NCI-H460 (cell line): ENCODE measurements at places on chromosomes 5 and 9. TPM values are rescaled to one million over a fixed set of nuclear protein-coding genes. Genes with fewer than 3 reads are reported as not detected.

- DNase-seq, result no peak
Measured at GRCh38 chr9:109113892-109114609, 5.7 kb downstream of the TMEM245 start.

DNA sequence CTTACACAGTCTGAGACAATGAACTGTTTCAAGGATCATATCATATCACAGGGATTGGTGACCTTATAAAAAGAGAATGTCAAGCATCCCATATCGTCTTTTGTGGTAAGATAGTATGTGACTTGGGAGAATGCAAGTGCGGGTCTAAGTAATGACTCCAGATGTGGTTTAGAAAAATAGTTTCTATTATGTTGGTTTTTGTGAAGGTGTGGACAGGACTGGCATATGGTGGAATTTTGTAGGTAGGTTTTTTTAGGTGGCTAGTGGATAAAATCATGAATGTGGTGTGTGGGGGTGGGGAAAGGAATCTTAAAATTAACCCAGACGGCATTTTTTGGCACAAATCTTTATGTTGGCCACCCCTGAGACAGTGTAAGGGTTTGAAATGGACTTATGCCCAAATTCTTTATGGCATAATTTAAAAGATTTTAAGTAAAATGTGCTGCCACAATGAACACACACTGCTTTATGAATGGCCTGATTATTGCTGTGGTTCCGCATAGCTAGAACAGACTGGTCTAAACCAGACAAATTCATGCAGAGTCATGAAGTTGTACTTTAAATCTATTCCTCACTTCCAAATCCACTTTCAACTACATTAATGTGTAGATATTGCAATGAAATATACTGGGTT, 204.8 kb upstream of the HAPLN1 start:
- no peak for DNase-seq

DNA sequence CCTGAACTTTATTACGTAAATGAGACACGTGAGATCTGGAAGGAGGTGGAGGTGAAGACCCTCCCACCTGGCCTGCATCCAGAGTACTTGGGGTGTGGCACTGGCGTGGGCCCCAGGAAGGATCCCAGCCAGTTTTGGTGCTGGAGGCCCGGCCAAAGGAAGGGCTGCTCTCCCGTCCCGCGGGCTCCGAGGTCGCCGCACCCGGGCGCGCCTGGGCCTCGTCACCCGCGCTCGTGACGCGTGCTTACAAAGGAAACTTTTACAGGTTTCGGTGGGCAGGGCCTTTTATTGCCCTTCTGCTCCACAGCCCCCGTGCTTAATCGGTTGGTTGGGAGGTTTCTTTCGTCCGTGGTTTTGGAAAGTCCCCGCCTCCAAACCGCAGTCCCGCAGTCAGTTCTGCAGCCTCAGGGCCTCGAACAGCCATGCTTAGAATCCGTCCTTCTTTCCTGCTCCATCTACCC, 29.2 kb downstream of the CDKN2A start:
- DNase-seq, result no peak

DNA sequence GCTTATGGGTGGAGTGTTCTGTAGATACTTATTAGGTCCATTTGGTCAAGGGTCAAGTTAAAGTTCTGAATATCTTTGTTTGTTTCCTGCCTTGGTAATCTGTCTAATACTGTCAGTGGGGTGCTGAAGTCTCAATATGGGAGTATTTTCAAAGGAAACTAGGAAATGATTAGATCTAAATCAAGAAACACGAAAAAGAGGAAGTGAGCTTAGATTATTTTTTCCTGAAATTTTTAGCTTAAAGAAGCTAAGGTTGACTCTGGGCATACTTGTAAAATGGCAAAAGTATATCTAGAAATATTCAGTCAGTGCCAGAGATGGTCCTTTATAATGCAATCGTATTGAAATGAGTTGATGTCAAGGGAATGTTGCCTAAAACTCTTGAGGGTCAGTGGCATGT, 313.5 kb downstream of the ICE1 start:
- no peak for DNase-seq

GRCh38 chr5:163303718-163304117, 133.7 kb upstream of the CCNG1 start:
- DNase-seq, result no peak

DNA sequence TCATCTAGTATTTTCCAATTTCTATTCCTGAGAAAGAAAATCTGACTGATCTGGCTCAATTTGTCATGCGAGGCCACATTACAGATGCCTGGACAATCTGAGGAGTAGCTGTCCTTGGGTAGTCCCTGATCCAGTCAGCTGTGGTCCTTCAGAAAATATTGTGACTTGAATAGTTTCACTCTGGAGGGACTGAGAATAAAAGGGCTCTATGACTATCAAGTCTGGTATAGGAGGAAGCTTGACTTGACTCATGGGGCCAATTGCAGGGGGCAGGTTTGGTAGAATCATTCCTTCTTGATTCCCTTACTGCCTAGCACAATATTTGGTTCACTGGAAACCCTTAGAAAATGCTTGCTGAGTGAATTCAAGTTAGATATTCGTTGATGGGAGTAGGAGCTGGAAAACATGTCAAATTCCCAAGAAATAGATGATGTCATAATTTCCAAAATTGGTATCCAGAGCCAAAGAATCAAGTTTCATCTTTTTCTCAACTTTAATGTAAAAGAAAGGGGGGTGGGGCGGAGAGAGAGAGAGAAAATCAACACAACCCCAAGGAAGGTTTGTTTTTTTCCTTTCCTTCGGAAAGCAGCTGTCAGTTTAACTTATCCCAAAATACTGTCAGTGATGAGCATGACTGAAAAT, 32.4 kb upstream of the STX17 start:
- no peak for DNase-seq

- DNase-seq, result no peak
Measured at GRCh38 chr9:133873009-133873408, 119.1 kb downstream of the VAV2 start.

DNA sequence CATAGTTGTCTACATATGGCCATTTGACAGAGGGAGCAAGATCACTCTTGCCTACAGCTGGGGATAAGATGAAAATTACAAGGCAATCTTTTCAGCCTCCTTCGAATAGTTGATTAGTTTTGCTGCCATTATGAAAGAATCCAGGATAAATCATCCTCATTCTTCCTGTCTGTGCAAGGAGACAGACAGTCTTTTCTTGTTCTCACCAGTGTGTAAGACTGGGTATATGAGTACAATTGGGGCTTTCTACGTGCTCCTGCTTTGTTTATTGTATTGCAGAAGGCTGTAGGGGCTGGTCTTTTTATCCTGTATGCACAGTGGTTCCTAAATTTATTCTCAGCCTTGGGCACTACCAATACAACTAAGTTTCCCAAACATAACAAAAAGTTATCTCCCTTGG, 76.8 kb downstream of the SPEF2 start:
- DNase-seq, result no peak

MATR3 gene
- total RNA-seq, result 344 and 359 TPM in 2 replicates

DNA sequence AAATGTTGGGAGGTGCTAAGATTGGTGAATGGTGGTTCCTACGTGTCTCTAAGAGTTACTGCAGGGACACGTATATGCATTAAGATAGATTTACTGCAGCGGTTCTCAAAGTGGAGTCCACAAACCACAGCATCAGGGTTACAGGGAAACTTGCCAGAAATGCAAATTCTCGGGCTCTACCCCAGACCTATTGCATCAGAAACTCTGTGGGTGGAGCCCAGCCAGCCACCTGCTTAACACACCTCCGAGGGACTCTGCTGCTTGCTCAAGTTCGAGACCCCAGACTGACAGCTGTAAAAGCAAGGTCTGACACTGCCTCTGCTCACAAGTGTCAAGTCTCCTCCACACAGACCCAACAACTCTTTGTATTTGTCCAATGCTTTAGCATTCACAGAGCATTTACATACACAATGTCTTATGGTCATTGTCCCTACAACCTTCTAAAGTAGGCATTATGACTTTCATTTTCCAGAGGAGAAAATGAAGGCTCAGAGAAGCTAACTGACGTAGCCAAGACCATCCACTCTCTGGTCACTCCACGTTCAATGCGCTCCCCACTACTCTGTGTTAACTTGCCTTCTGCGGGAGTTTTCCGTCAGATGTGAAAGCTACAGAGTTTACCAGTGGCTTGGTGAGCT, 48.8 kb downstream of the HSD17B3 start:
- DNase-seq, result no peak

DNA sequence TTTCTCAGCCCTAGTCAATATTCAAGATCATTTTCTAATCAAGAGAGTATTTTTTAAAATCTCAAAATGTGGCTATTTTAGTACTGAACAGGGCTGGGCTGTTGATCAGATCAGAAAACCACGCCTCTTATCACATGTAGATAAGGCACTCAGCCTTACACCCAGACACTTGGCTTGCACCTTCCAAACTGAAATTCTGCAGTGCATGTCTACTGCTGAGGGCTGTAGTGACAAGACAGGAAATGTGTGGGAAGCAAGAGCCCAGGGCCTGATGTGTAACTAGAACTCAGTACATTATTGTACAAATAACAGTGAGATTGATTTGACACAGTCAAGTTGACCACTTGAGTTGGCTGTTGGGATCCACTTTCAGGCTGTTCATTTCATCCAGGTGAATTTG, 48.6 kb downstream of the UBE2QL1 start:
- no peak for DNase-seq

GRCh38 chr9:129052592-129052991, 16.2 kb downstream of the MIGA2 start:
- DNase-seq, result no peak

IL9 gene
- not detected in 2 replicates for total RNA-seq

DNA sequence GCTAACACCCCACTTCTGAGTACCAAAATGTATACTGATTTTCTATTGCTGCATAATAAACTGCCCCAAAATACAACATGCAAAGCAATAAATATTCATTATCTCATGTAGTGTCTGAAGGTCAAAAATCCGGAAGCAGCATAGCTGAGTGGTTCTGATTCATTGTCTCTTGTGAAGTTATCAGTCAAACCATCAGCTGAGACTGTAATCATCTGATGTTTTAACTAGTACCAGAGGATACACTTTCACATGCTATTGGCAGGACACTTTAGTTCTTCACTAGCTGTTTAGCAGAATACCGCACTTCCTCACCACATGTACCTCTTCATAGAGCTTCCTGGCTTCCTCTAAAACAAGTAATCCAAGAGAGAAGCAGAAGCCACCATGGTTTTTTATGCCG, 12.7 kb upstream of the TMEM161B start:
- no peak for DNase-seq

GRCh38 chr9:18404434-18405029, 69.4 kb upstream of the ADAMTSL1 start:
- no peak for DNase-seq
